CD4-positive, CD25-positive, alpha-beta regulatory T cell (primary cell): ENCODE measurements at places on chromosomes 5 and 9.

- no peak for DNase-seq
Measured at GRCh38 chr5:72815580-72816283, 729 bp upstream of the TNPO1 start.

DNA sequence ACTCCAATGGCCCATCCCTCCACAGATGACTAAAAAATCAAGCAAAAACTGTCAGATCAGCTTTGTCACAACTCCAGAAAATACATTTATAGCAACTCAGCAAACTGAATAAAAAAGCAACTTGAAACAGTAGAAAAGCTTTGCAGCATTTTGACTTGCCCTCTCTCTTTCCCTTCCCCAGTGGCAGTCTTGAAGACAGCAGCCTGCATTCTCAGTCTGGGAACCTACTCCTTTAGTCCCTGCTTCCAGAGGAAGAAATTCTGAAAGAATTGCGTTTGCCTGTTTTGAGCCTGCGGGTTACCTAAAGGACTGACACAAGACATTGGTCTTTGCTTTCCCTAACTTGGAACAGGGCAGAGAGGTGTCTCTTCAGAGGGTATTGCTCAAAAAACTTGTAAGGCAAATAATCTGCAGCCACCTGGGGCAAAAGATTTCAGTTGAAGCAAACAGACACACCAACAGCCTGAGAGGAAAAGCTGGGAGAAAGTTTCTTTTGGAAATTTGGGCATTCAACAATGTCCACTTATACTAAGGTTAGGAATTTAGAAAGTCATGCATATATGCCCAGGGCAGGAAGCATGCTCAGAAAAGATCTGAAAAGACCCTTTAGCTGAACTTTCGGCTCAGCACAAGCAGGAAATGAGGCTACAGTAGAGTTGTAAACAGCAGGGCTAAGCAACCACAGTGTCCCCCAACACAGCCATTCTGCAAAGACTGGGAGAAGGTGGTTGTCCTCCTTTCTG lies 15.2 kb upstream of the SLC35D2 start:
- peak; percentile 65 for DNase-seq

DNA sequence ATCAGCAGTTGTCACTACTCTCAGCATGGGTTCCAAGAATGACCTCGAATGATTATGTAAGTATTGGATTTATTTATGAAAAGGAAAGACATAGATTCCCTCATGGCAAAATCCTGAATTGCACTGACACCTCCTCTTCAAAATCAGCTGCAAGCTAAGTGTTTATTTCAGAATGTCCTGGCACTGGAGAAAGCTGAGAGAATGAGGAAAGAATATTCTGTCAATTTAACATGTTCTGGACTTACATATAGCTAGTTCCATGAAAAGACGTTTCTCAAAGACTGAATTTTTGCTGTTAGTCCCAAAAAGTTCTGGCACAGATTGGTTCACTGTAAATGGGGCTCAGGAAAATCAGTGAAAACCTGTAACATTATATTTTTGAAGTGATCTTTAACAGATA lies 120.3 kb downstream of the NREP start:
- no peak for DNase-seq

DNA sequence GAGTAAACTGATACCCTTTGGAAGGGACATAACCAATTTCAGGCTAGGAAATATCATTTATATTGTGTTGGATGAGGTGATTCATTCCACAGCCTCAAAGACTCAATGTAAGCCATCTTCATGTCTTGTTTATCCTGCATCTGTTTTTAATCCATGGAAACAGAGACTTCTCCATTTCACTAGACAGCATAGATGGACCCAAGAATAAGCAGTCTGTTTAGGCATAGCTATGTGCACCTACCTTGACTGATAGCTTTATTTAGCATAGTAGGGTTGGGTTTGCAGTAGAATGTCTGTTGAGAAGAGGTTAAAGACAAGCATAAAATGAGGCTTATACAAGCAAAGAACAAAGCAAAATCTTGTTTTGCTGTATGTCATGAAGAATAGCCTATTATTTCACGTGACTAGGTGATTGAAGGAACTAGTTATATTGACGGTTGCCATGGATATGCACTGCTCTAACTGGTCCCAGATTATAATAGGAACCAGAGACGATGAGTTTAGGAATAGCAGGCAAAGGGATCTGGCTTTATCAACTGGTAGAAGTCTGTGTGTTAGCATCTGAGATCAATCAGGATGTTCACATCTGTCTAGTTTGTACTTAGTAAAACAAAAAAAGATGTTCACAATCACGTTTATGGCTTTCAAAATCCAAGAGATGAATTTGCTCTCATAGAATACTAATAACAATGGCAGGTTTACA lies 154.8 kb upstream of the KLF9 start:
- no peak for DNase-seq

GRCh38 chr5:88663793-88664216 lies 219.2 kb downstream of the MEF2C start:
- no peak for DNase-seq

DNA sequence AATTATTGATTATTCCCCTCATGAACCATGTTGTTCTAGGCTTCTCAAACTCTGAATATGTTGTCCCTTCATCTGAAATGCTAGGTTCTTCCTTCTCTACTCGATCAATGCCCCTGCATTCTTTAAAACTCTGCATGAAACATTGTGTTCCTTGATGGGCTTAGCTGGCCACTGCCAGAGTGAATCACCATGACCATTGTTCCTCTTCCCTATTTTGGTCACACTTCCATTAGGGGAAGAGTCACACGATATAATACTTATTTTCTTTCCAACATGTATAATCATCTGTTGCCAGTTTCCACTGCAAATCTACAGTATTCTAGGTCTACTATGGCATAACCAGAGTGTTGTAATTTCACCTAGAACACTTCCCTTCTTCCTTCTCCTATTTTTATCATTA lies 247.9 kb downstream of the TRPM3 start:
- DNase-seq, result no peak
